ENCODE measurements at places on chromosomes 12 and 14.

DNA sequence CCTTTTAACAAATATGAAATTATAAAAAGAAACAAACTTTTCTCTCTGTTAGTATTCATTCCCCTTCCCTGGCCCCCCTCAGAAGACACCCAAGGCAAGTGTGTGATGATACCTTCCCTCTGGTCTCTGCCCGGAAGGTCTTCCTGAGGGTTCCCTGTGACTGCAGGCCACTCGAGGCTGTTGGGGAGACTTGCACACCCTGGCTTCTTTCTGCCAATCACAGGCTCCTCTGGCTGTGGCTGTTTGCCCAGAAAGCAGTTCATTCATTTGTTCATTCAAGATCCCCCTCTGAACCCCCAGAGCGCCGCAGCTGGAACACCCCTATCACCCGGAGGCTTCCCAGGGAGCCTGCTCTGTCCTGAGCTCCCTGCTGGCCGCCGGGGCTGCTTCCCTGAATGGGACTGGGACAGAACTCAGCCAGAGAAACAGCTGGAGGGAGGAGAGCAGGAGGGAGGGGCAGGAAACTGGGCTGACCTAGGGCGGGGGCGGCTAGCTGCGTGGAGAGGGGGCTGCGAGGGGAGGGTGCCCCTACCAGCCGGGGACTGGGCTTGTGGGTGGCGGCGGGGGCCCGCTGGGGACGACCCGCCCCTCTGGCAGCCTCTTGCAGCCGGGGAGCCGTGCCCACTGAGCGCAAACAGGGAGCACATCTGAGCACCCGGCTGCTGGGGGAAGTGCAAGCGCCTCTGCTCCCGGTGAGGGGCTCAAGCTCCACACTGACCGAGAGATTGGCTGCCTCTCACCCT lies at the start of gene CMKLR1:
Gene CMKLR1 (minus strand): TSS at position 397 of the 743 bp plus-strand sequence. CDS start 45,720 bp downstream, outside the sequence.
- no peak for DNase-seq

DNA sequence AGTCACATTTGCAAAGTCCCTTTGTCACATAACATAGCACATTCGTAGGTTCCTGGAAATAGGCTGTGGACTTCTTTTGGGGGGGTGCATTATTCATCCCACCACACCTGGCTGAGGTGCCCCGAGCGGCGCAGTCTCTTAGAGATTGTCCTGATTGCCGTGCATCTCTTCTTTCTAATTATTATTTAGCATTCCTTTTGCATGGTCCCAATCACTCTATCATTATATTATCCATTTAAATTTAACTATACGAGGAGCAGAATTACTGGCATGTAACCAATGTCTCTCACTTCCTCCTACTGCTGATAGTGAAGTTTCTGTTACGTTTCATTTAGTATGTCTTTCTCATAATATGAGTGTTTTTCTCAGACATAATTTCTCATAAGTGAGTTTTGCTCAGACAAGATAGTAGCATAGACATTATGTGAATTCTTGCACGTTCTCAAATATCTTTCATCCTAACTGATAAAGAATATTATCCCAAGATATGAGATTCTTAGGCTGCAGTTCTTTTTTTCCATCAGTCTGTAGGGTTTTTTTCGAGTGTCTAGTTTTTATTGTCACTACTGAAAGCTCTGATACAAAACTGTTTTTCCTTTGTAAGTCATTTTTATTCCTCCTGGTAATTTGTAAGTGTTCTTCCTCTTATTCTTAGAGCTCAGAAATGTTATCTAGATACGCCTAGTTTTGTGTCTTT lies 444.3 kb downstream of the NELL2 start:
- DNase-seq: no peak

GRCh38 chr14:84671776-84672175 lies 858.2 kb upstream of the FLRT2 start:
- DNase-seq: no peak

DNA sequence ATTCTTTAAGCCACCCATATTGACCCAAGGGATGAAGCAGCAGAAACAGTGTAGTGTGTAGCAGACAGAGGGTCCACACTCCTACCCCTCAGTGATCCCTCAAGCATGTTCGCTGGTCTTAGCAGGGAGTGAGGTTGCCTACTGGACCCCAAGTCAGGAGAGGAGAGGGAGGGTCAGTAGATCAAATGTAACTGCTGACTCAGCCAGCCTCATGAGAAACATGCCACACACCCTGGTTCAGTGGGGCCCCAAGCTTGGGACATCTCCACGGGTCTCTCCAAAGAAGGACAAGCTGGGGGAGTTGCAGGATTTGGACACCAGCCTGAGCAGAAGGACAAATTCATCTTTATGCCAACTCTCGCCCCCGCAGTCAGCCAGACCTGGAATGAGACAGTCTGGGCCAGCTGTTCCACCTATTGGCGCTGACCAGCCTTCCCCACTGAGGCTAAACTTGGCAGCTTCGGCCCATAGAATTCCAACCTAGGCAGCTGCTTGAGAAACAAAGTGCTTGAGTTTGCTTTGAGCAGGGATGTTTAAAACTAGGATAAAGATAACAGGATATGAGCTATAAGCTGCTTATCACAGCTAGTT lies 66.0 kb upstream of the ACTN1 start:
- DNase-seq: no peak

DNA sequence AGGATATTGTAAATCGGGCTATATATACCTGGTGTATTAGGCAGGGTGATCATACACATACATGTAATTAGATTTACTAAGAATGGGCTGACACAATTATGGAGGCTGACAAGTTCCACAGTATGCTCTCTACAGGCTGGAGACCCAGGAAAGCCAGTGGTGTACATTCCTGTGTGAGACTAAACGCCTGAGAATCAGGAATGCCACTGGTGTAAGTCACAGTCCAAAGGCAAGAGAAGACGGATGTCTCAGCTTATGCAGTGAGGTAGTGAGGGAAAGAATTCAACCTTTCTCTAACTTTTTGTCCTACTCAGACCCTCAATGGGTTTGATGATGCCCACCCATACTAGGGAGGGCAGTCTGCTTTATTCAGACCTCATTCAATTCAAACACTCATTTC lies 57.1 kb downstream of the METTL25 start:
- DNase-seq: no peak

GRCh38 chr12:125140279-125141209 lies 75.3 kb downstream of the AACS start:
- no peak for DNase-seq

DNA sequence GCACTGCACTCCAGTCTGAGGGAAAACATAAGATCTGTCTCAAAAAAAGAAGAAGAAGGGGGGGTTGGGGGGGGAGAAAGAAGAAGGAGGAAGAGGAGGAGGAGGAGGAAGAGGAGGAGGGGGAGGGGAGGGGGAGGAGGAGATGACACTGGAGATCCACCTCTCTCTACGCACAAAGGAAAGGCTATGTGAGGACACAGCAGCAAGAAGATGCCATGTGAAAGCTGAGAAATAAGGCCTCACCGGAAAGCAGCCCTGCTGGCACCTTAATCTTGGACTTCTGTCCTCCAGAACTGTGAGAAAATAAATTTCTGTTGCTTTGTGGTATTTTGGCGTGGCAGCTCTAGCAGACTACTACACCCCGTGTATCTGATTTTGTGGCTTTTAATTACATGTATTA lies 477.9 kb downstream of the MED13L start:
- no peak for DNase-seq

DNA sequence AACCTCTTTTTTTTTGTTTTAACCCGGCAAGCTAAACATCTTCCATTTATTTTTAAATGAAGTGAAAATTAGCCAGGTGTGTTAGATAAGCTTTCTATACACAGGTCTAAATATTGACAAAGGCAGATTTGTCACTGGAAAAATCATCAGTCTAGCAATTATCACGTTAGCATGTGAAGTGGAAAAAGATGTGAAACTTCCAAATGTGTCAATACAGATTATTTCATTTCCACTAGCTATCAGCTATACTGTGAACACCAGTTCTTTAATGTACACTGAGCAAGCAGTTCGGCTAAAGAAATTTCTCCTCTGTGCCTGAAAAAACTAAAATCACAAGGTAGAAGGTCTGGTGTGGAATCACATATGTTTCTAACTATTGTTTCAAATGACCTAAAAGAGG lies 96.6 kb upstream of the G2E3 start:
- DNase-seq: no peak

- DNase-seq: peak; percentile 67
Observed at GRCh38 chr12:91423693-91424050, 241.1 kb upstream of the DCN start.

- DNase-seq: no peak
Observed at GRCh38 chr14:62017651-62018230, 255.5 kb downstream of the SNAPC1 start.

- no peak for DNase-seq
Observed at GRCh38 chr14:98177551-98177950, 1094.4 kb downstream of the BCL11B start.

DNA sequence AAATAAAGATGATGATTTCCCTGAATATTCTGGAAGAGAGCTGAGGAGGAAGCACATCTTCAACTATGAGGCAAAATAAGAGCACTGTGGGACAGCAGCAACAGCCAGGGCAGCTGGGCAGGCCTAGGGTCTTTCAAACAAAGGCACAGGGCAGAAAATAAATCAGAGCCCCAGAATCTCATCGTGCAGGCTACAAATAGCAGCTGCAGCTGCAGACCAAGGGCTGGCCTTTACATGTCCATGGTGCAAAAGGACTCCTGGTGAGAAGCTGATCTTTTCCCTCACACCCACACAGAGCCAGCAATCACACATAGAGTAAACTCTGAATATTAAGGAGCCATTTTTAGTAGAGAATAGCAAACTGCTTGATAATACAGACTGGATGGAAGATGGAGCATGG lies 13.6 kb upstream of the MYBPC1 start:
- DNase-seq: no peak

- no peak for DNase-seq
Observed at GRCh38 chr12:24088751-24089509, 139.5 kb upstream of the SOX5 start.

DNA sequence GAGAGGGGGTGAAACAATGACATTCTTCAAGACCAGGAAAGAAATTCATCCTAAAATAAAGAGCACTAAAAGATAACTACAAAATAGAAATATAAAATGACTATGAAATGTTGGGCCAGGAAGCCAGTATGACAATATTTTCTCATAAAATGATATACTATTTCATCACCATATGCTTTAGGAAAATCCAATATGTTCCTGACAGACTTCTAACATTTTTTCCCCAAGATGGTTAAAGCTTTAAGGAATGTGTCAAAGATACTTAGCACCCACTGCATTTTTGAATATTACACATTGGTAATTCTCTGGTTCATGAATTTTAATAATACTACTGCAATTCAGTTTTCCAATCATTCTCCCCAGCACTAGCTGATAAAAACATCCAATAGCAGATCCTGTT lies 87.7 kb upstream of the PLEKHG7 start:
- no peak for DNase-seq

GRCh38 chr12:103687253-103687652 lies 100.2 kb downstream of the STAB2 start:
- DNase-seq: no peak

DNA sequence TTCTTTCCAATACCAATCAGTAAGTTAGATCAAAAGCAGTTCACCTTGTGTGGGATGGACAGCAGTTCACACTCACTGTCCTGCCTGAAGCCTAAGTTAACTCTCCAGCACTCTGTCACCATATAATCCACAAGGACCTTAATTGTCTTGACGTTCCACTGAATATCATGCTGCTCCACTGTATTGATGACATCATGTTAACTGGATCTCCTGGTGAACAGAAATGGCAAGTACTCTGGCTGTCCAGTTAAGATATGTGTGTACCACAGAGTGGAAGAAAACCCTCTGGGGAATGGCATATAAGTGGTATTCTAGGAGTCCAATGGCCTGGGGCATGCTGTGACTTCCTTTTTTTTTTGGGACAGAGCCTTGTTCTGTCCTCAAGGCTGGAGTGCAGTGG lies 16.2 kb downstream of the CDKL1 start:
- DNase-seq: no peak

DNA sequence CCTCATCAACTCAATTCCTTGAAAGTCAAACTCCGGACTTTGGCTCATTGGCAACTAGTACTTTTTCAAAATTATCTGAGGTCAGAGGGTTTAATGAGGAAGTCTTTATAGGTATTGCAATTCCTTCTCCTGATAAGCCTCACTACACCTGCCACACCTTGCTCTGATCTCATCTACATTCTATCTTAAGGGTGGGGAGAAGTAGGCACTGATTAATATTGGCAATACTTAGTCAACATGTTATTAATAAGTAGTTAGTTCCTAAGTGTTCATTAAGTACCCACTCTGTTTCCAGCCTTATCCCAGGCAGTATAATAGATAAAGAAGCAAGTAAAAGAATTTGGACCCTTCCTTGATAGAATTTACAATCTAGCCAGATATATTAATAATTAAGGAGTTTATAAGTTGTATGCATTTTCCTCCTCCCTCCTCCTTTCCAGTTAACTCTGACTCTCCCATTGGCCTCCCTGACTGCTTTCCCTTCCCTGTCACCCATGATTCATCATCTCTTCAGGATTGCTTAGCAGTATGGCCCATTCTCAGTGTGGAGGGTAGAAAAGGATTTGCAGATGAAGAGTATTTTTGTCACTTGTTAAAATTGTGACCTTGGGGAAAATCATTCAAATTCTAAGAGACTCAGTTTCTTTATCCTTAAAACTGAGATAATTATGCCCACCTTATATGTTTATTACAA lies 231.0 kb upstream of the ATP2B1 start:
- DNase-seq: no peak

- DNase-seq: peak; percentile 96
Observed at GRCh38 chr14:51020024-51020710, 74.7 kb downstream of the TRIM9 start.

- no peak for DNase-seq
Observed at GRCh38 chr14:74064426-74064825, 19.8 kb downstream of the ALDH6A1 start.

- DNase-seq: no peak
Observed at GRCh38 chr12:1906579-1906978, 11.9 kb downstream of the CACNA2D4 start.

- no peak for DNase-seq
Observed at GRCh38 chr12:1360441-1361210, 233.8 kb downstream of the FBXL14 start.

DNA sequence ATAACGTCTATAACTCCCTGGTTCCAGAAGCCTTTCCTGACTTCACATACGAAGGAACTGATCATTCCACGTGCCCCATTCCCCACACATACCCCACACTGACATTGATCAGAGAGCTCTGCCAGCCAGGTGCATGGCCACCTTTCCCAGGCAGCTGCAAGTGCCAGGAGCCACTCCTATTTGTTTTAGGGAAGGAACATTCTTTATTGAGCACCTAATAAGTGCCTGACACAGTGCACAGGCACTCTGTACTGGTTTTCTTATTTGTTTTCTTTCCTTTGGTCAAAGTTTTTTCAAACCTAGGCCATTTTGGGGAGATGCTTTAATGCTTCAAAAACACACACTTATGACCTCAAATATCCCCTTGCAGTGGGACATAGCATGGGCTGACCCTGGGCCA lies 50.0 kb downstream of the PITPNM2 start:
- no peak for DNase-seq

- DNase-seq: no peak
Observed at GRCh38 chr12:1046727-1047126, 55.7 kb downstream of the ERC1 start.

DNA sequence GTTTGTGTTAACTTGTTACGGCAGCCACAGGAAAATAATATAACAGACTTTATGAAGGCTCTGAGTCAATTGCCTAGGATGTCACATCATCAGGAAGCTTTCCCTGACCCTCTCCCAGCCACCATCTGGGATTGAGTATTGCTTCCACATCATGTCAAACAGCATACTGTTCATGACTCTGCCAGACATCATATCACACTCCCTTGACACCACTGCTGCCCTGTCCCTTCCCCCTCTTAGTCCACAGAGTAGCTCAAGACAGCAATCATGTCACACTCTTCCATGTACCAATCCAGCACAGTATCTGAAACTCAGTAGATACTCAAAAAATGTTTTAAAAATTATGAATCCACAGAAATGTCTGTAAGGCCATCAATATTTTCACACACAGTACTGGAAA lies 168.0 kb downstream of the PIK3C2G start:
- no peak for DNase-seq

Measured in cerebellar nuclear complex (tissue), 1 donor.